ENCODE measurements at places on chromosomes 6 and 20.

DNA sequence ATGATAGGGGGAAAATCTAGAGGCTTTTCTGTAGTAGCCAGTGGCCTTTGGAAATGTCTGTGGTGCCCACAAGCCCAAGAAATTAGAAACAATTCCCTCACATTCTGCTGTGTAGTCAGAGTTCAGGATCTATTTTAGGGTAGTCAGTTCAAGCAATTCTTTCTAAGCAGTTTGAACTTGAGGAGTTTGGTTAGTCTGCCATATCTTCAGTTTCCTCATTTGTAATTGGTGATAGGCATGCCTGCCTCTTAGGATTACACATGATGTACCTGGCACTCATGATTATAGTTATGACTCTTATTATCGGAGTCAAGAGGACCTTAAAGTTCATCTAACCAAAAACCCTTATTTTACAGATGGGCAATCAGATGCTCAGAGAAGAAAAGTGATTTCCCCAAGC is 21.2 kb upstream of the MEP1A start:
- DNase-seq = no peak

DNA sequence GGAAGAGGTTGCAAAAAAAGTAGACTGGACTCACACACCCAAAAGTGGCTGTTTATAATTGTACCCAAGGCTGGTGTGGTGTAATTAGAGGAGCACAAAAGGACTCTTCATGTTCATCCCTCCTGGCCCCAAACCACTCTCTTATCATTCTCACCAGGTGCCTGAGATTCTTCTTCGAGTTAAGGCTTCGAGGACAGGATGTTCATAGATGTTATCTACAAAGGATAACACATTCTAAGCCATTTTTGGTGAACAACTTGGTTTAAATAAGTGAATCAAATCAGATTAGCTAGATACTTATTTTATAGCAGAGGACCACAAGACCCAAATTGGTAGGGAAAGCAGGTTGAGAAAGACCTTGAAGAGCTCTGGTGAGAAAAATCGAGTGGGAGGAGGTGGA is 73.1 kb upstream of the SUPT3H start:
- DNase-seq = no peak

DNA sequence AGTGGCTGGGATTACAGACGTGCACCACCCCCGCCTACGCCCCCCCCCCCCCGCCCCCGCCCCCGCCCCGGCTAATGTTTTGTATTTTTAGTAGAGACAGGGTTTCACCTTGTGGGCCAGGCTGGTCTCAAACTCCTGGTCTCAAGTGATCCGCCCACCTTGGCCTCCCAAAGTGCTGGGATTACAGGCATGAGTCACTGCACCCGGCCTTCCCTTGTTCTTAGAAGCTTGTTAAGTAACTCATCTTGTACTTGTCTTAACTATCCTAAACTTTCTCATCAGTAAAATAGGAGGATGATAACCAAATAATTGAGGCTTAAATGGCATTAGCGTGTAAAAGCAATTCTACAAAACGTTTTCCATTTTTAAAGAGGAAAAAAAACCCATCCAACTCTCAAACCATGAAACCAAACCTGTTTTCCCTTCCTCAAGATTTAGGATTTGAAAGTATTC is 4.2 kb downstream of the CDYL start:
- DNase-seq = no peak

DNA sequence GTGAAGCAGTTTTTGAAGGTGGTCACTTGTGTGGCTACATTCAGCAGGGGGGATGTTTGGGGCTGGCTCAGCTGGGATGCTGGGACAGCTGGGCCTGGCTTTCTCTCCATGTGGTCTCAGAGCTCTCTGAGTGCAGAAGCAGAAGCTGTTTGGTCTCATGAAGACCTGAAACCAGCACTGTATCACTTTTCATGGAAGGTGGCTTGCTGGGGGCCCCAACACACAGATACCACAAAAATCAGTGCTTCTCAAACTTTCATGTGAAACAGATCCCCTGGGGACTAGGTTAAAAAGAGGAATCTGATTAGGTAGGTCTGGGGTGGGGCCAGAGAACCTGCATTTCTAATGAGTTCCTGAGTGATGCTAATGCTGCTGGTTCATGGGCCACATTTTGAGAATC is 347.3 kb downstream of the DHX35 start:
- no peak for DNase-seq

- DNase-seq = no peak
These were observed 47.7 kb downstream of the UBE2V1 start for GRCh38 chr20:50065325-50065615.

DNA sequence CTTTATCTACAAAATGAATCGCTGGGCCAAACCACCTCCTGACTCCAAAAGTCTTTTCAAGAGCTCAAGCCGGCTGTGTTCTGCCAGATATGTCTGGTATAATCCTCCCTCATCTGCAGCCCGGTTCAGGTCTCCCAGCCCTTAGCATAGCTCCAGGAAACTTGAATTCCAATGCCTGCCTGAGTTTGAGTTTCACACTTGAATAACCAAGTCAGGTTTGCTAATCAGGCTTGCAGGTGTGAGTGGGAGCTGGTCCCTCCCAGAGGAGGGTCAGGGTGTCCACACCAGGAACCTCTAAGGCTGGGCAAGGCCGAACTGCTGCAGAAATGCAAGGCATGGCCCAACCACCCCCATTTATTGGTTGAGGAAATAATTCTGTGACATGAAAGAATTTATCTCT is 96.6 kb downstream of the TMEM242 start:
- no peak for DNase-seq

- DNase-seq = no peak
These were observed 613.5 kb downstream of the PHF3 start for GRCh38 chr6:64249115-64249514.
